ENCODE measurements at places on chromosomes 2 and 18.

- no peak for DNase-seq
Observed at GRCh38 chr2:218224186-218224585, 7.2 kb downstream of the ARPC2 start.

DNA sequence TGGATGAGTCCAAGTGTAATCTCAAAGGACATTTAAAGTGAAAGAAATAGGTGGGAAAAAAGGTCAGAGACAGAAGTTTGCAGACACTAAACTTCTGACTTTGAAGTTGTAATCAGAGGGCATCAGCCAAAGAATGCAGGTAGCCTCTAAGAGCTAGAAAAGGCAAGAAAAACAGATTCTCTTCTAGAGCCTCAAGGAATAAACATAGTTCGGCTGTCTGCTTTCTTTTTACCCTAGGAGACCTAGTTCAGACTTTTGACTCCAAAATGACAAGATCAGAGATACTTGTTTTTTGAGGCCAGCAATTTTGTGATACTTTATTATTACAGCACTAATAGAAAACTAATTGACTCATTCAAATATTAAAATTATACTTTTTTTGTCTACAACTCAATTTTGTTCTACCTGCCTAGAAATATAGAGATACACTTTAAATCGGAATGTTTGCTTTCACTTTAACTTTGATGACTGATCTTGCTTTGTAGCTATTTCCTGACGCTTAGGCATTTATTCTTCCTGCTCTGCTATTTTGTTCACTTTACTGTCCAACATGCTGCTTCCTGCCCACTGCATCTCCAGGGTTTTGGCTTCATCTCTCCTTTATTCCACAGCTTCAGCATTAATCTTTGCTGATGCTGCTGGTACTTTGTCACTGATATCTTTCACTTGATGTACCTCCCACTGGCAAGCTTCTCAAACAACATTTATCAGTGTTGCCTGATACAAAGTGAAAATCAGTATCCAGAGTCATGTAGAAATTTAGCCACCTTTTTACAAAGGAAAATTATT is 272.5 kb downstream of the DSEL start:
- no peak for DNase-seq

DNA sequence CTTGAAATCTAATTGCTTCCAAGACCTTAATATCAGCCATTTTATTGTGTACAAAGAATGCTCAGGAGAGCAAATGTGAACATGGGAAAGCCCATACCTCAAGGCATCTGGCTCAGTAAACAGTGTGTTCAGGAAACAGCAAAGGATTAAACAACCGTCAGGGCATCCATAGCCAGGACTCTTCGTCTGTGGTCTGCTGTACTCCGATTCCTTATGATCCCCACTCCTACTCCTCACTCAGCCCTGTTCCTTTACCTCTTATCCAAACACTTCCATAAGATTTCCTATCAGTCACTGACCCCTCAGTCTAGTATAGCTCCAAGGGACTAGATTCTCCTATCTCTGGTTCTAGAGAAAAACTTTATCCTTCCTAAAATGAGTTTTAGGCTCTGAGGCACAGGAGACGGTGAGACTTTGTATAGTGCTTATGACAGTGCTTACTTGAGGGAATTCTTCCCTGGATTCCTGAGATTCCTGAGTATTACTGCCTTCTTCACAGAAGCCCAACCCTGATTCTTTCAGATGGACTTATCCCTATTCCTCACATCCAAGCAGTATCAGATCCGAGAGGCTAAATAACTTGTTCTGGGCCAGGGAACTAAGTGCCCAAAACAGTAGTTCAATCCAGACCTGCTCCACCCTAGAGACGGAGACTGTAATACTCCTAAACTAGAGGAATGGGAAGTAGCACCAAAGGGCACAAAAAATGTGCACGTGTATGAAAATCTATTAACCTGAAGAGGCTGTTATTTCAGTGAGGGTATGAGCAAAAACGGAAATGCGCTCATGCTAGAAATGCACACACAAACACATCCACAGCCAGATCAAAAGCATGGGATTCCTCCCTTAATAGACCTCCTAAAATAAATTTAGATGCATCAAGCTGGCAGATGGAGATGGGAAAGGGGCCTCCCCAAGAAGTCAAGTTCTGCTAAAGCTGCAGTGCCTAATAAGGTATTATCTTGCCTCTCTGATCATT is 42.1 kb upstream of the SIGLEC15 start:
- DNase-seq = no peak

- DNase-seq = no peak
Observed at GRCh38 chr2:186460465-186460864, 25.6 kb upstream of the ZC3H15 start.

- no peak for DNase-seq
Observed at GRCh38 chr2:25514043-25514637, 159.2 kb downstream of the DTNB start.

- no peak for DNase-seq
Observed at GRCh38 chr2:17069564-17069963, 403.9 kb upstream of the CYRIA start.

- no peak for DNase-seq
Observed at GRCh38 chr2:30135541-30135940, 11.3 kb upstream of the YPEL5 start.

DNA sequence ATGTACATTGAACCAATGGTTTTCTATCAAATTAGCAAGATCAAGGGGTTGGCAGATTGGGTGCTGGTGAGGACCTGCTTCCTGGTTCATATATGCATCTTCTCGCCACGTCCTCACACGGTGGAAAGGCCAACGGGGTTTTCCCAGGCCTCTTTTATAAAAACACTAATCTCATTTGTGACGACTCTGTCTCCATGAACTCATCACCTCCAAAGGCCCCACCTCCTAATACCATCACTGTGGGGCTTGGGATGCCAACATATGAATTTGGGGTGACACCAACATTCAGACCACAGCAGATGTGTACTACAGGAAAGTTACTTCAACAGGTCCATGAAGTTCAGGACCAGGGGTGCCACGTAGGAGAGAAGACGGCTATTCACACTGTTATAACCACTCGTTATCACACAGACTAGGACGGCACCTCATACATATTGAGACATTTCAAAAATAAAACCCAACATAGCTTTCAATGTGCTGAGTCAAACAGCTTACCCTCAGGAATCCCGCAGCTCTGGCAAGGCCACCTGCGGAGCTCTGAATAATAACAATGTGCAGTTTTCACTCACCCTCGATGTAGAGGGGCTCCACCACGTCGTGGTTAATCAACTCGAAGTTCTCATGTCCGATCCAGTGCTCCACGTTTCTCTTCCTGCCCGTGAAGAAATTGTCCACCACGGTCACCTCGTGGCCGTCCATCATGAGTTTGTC is 49.3 kb downstream of the UXS1 start:
- no peak for DNase-seq

DNA sequence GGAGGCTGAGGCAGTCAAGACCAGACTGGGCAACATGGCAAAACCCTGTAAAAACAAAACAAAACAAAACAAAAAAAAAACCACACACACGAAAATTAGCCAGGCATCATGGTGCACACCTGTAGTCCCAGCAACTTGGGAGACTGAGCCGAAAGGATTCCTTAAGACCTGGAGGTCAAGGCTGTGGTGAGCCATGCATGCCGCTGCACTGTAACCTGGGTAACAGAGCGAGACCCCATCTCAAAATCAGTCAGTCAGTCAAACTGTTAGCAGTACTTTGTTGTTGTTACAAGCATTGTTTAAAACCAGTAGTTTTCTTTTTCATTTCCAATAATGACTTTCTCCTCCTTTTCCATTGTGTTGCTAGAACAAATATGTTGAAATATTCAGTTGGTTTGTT is 21.7 kb downstream of the EPB41L5 start:
- no peak for DNase-seq

- no peak for DNase-seq
Observed at GRCh38 chr18:21636769-21637168, 24.7 kb downstream of the SNRPD1 start.

DNA sequence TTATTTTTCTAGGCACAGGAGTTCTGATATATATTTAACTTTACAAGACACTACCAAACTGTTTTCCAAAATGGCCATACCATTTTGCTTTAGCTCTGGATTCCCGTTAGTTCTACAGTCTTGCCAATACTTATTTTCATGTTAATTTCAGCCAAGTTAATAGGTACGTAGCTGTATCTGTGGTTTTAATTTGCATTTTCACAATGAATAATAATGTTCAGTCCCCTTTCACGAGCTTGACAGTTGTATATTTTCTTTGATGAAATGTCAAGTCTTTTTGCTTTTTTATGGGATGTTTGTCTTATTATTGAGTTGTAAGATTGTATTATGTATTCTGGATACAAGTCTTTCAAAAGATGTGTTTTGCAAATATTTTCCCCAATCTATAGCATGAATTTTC is 50.6 kb upstream of the GALNT5 start:
- no peak for DNase-seq

DNA sequence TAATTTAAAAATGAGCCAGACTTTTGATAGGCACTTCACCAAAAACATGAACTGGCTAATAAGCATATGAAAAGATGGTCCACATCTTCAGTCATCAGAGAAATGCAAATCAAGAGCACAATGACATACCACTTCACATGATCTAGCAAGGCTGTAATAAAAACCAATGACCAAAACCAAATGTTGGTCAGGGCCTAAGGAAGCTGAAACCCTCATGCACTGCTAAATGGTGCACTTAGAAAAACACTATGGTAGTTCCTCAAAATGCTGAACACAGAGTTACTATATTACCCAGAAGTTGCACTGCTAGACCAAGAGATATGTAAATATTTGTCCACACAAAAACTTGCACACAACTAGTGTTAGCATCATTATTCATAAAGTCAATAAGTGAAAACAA is 504.9 kb upstream of the SOX11 start:
- DNase-seq = no peak

- DNase-seq = no peak
Observed at GRCh38 chr2:207510148-207510547, 19.6 kb upstream of the CREB1 start.

DNA sequence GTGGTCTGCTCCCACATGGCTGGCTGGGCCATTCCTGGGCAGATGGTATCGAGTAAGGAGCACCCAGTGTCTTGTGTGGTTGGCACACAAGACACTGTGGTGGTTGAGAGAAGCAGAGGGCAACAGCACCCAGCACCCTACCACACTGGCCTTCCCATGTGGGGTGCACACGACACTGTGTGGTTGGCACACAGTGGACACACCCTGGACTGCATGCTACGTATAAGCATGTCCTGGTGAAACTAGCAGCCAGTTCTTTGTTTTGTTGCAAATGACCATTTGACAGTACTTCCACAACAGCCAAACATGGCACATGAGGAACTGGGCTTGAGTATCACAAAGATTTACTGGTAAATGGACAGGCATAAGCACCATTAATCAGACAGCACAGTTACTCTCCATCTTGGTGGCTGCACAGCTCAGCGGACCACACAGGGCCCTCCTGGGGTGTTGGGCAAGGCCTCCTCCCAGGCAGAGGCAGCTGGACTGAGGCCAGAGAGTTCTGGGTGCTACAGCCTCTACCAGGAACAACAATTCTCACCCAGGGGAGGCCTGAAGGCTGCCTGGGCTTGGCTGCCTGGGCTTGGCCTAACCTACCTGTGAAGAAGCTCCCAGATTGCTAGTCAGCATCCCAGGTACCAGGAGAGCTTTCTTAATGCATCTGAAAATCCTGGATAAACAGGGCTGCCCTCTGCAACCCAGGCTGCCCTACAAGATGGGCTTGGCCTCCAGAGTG is 59.3 kb upstream of the ALPP start:
- DNase-seq = no peak
